ENCODE measurements at places on chromosomes 12 and 14.

DNA sequence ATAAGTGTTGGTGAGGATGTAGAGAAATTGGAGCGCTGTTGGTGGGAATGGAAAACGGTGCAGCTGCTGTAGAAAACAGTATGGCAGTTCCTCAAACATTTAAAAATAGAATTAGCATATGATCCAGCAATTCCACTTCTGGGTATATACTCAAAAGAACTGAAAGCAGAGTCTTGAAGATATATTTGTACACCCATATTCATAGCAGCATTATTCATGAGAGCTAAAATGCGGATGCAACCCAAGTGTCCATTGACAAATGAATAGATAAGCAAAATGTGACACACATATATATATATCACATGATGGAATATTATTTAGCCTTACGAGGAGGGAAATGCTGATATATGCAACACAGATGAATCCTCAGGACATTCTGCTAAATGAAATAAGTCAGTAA, 84.7 kb upstream of the CEP83 start:
- DNase-seq: no peak

DNA sequence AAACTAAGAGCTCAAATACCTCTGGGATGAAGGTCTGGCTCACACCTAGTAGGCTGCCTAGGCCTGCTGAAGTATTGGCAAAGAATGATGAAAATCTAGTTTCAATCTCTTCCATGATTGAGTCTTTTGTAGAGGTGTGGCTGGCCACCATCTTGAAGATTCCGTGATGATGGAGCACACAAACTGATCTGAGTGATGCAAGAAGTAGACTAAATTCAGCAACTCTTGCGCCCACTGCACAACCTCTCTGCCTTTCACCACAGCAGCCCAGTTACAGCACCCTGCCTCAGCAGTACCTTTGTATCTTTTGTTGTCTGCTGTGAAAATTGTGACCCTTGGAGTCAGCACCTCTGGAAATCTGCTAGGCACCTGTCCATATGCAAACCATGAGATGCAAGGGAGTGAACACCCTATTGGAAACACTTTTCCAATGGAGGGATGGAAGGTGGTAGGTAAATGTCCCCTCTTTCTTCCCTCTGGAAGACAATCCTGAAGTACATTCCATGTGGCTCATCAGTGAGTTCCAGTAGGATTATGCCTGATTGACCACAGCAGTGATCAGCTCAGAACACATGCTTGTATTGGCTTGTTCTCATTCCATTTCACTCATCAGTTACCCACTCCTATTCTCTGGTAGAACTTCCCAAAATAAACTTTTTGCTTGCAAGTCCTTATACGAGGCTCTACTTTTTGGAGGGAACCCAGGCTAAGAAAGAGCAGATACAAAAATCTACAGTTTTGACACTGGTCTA, 58.6 kb downstream of the BTBD7 start:
- DNase-seq: no peak

DNA sequence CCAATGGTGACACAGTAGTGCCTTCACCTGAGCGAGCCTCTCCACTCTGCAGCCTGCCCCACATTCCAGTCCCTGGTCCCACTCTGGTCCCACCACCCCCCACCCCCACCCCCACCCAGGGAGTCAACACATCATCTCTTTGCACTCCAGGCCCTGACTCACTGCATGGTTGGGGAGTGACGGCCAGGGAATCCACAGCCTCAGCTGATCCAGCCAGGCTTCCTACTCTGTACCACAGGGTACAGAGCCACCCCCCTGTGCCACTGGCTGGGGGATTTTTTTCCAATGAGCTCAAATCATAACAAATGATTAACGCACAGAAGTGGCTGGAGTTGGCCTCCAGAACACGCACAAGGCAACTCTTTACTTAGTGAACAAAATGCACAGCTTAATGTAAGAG, 233.7 kb downstream of the NTF3 start:
- DNase-seq: no peak

DNA sequence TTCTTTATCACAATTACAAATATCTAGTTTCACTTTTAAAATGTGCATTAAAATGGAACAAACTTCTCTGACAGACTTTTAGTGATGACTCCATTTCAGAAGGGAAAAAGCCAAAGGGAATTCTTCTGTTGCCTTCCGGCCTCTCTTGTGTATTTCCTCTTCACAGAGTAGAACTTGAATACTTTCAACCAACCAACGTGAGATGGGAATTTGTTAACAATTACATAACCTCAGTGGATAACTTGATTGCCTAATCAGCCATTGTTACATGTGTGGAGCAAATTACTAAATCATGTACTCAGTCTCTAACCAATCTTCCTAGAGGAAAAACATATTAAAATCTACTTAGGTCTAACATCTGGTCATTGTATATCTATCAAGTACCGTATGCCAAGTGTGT, 291.1 kb downstream of the SYT1 start:
- no peak for DNase-seq

DNA sequence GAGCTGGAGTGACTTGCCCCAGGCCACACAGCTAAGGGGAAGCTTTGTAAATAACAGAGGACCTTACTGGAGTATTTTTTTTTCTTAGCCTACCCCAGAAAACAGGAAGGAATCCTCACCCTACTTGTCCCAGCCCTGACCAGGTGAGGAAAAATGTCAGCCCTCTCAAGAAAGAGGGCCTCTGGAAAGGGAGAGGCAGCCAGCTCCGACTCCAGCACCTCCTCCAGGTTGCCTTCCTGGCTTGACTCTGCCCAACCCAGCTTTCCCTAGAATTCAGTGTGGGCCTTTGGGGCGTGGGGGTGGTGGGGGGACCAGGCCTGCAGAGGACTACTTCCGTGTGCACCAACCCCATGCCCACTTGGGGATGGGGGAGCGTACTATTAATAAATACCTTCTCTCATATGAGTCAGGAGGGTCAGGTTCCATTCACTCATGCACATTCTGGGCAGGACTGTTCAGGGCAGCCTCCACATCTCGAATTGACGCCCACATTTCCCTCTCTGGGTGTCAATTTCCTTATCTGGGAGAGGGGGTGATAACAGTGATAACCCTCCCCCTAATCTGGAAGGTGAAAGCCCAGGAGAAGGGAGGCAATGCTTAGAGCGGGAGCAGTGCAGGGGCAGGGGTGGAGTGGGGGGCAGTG, 5.2 kb downstream of the RHOF start:
- DNase-seq: no peak

GRCh38 chr14:21506557-21506956, 4.6 kb downstream of the METTL3 start:
- DNase-seq: no peak

DNA sequence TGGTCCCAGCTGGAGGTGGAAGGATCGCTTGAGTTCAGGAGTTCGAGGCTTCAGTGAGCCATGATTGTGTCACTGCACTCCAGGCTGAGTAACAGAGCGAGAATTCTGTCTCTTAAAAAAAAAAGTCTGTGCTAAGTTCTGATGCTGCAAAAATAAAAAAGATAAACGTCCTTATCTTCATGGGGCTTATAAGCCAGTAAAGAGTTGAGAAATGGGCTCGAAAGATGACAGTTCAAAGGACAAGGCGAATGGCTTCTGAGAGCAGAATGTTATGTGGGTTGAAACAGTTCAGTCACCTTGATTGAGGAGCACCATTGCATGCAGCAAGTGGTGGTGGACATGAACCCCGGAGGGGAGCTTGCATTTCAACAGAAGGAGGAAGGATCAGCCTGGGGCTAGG, 4.7 kb downstream of the TSPAN9 start:
- no peak for DNase-seq

- DNase-seq: no peak
These were observed 158.6 kb downstream of the MON2 start for GRCh38 chr12:62625228-62625627.

DNA sequence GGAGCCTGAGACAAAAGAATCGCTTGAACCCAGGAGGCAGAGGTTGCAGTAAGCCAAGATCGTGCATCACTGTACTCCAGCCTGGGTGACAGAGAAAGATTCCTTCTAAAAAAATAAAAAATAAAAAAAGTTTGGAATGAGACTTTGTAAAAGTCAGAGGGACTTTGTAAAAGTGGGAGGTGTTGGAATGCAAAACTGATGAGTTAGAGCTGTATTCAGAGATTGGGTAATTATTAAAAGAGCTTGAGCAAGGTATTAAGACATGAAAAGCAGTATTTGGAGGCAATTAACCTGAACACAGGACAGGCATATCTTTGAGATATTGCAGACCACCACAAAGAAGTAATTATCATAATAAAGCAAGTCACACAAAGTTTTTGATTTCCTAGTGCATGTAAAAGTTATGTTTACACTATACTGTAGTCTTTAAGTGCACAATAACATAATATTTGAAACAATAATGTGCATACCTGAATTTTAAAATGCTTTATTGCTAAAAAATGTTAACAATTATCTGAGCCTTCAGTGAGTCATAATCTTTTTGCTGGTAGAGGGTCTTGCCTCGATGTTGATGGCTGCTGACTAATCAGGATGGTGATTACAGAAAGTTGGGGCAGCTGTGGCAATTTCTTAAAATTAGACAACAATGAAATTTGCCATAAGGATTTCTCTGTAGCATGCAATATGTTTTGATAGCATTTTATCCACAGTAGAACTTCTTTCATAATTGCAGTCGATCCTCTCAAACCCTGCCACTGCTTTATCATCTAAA, 33.1 kb downstream of the PHLDA1 start:
- no peak for DNase-seq

- no peak for DNase-seq
These were observed 128.9 kb downstream of the NCOR2 start for GRCh38 chr12:124438437-124439056.

GRCh38 chr14:102573591-102574046, 18.8 kb upstream of the RCOR1 start:
- no peak for DNase-seq

GRCh38 chr14:77961847-77962580, 162.1 kb downstream of the ADCK1 start:
- no peak for DNase-seq

DNA sequence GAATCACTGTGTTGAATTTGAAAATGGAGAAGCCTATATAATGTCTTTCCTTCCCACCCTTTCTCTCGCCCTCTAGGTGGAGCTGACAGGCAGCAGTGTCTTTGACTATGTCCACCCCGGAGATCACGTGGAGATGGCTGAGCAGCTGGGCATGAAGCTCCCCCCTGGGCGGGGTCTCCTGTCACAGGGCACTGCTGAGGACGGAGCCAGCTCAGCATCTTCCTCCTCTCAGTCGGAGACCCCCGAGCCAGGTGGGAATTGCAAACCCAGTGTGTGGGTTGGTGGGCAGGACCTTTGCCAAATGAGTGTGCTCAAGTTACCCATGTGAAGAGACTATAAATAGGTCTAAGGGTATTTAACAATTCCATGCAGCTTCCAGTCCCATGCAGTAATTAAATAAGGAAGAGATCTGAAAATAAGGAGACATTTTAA, 274.7 kb downstream of the EGLN3 start:
- peak; percentile 34 for DNase-seq

DNA sequence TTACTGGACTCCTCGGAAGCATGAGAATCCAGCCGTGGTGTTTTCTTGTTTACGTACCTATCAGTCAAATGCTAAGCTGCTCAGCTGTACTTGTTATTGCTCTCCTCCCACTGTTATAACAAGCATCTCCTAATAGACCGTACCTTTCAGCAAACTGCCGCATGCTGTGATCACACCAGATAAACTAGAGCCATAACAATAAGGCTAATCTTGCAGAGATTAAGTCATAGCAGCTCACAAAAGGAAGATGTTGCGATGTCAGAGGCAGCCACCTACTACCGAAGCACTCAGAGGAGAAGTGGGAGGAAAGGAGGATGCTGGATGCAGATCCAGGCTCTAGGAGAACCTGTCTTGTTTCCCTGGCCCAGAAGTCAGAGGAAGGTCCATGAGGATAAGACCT, 196.0 kb downstream of the GALC start:
- no peak for DNase-seq

DNA sequence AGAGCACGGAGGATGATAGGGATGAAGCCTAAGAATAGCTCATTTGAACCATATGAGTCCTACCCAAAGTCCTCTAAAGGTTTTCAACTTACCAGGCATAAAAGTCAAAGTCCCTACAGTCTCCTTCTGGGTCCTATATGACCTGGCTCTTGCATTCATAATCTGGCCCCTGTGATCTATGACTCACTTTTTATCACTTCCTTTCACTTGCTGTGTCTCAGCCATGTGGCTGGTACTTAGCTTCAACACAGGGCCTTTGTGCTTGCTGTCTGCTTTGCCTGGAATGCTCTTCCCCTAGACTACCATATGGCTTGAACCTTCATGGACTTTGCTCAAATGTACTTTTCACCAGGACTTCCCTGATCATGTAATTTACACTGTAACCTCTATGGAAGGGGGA, 137.6 kb upstream of the TMTC1 start:
- no peak for DNase-seq

DNA sequence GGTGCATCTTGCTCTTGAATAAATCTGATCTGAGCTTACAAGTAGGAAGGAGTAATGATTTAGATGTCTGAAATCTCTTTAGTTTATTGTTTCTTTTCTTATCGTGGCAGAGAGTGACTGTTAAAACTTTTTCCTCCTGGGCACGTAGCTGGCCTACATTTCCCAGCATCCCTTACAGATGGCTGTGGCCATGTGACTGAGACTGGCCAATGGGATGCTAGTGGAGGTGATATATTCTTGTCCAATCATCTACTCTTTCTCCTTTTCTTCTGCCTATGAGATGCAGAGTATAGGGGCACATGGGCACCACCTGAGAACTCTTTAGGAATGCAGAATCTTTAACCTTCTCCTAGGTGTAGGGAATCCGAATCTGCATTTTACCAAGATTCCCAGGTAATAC, 237.3 kb downstream of the RGS6 start:
- no peak for DNase-seq

DNA sequence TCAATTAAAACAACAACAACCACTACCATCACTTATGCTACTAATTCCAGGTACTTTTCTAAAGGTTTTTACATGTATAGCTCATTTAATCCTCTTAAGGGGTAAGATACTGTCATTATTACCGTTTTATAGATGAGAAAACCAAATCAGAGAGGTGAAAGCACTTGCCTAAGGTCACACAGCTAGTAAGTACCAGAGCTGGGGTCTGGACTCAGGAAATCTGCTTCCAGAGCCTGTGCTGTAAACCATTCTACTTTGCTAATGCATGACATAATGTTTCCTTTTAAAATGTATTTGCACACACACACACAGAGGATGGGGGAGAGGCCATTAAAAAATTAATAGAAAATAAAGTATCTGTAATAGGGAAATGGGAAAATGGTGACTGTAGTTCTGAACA, 113.4 kb downstream of the PTPN11 start:
- DNase-seq: no peak

DNA sequence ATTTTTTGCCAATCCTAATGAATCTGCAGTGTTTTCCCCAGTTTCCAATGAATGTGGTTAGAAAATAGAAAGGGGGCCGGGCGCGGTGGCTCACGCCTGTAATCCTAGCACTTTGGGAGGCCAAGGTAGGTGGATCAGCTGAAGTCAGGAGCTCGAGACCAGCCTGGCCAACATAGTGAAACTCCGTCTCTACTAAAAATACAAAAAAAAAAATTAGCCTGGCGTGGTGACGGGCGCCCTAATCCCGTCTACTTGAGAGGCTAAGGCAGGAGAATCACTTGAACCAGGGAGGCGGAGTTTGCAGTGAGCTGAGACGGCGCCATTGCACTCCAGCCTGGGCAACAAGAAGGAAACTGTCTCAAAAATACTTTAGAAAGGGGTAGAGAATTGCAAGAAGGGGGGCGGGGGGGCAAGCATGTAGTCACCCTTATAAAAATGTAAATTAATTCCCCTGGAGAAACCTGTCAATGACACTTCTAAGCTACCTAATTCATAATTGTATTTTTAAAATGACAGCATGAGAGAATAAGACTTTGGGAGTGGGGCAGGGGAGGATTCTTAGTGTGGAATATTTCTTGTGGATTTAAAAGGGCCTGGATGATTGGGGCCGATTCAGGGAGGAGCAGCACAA, 1.7 kb downstream of the KLHDC2 start:
- DNase-seq: no peak
